ENCODE measurements at places on chromosomes 2 and 18.

- peak; percentile 6 for DNase-seq
Measured at GRCh38 chr18:50051288-50051687, 143.7 kb downstream of the MYO5B start.

- no peak for DNase-seq
Measured at GRCh38 chr2:217283460-217283859, 423.6 kb upstream of the TNP1 start.

DNA sequence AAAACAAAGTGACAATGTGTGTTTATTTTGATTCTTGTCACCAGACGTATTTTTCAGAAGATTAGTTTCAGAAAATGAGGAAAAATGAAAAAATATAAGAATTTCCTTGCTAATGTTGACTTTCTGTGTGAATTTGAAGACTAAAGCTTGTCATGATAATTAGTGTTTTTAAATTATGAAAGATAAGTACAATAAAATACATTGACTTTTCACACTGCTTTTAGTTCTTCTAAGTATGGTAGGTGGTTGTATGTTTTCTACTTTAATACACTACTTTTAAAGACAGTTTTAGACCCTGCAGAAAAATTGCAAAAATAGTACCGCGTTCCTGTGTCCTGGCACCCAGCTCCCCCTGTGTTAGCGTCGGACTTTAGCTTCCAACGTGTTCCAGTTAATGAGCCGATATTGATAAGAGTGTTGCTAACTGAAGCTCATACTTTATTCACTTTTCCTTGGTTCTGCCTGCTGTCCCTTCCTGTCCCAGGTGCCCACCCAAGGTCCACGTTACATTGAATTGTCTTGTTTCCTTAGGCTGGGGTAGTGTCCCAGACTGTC is 695 bp downstream of the RBFA start:
- peak; percentile 3 for DNase-seq

DNA sequence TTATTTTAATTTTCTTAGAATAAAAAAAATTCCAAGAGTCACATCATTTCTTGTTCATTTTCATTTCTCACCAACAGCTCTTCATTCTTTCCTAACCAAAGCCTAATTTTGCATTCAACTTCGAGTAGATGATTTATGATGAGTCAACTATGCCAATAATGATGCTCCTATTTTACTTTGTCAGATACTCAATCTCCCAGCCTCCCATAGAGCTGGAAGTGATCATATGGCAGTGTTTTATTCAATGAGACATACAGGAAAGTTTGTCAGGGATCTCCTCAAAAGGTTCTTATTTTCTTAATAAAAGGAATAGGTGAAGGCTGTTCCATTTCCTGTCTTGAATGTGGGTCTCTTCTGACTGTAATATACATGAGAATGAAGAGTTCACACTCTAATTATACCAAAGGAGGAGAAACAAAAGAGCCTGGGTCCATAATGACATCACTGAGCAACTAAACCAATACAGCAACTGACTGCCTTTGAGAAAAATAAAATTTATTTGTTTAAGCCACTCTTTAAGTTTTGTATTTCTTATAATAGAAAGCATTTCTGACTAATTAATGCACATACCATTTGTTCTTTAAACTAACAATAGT is 231.2 kb upstream of the CYP26B1 start:
- DNase-seq = no peak

DNA sequence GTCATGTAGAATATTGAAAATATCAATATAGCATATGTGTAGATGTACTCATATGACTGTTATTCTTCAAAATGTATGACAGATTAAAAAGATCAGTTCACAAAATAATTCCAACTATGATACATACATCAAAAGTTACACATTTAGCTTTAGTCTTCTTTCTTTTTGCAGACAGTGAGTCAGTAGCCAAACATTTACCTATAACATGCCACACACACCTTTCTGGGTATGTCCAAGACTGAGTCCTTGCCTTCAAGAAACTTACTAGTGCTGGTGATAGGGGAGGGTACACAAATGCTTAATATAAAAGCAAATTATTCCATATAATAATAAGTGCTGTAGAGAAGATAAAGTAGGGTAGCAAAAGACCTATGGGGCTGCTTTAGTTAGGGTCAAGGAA is 152.9 kb upstream of the WDSUB1 start:
- DNase-seq = no peak

DNA sequence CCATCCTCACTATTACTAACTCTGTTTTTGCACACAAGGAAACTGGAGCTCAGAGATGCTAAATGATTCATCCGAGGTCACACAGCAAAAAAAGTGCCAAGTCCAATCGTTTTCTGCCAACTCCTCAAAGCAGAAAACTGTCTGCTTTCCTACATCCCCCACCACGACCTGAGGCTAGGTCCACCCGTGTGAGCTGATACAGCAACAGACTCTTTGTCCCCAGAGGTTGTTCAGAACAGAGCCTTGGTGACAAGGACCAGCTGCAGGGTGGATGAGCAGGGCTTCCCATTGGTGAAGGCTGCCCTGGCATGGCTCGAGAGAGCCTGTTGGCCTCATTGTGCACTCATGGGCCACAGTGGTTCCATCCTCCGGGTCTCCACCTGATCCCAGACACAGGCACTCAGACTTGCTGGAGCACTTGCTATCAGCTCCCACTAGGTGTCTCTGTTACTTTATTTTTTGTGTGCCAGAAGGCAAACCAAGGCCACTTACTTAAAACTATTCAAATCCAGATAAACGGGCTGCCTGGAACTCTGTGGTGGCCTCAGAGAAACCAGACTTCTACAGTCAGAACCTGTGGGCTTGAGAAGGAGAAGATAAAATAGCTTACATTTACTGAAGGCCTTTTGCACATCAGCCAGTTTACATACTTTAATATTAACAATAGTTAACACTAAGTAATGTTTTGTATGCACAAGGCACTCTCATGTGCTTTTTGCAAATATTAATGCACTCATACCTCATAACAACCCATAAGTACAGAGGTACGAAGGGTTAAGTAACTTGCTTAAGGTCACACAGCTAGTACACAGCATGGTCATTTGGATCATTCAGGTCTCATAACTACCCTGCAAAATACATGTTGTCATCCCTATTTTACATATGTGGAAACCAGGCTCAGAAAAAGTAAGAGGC is 62.9 kb upstream of the CTIF start:
- DNase-seq = peak; percentile 88

DNA sequence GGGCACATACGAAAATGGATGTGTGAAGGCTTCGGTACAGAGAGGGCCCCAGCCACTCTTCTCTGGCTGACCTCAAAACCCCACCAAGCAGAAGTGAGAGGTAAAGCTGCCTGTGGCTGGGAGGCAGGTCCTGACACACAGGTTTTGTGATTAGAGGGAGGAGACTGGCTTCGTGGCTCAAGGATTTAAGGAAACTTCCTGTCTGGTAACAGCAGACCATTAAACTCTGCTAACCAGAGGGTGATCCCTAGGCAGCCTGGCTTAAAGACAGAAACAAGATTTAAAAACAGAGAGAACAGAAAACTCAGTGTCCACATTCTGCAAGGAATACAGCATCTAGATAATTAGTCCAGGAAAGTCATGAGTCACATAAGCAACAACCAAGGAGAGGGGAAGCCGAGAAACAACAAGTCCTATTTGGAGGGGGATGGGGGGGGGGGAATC is 101.9 kb downstream of the NFATC1 start:
- DNase-seq = peak; percentile 34

Measured in fibroblast of pulmonary artery (primary cell).